ENCODE measurements at places on chromosomes 7 and 10. TPM values are rescaled to one million over a fixed set of nuclear protein-coding genes. Genes with fewer than 3 reads are reported as not detected.

GPR85 gene
- not detected for polyA plus RNA-seq

GDF2 gene
- not detected for polyA plus RNA-seq

TCERG1L gene
- polyA plus RNA-seq: not detected

NFE2L3 gene
- polyA plus RNA-seq: 10.6 TPM

CDHR1 gene
- not detected for polyA plus RNA-seq

LRMDA gene
- 39.8 TPM for polyA plus RNA-seq

OR2A1 gene
- not detected for polyA plus RNA-seq

NUDT13 gene
- 0.69 TPM for polyA plus RNA-seq

VSTM4 gene
- not detected for polyA plus RNA-seq

CNNM1 gene
- polyA plus RNA-seq: not detected

NEUROG3 gene
- polyA plus RNA-seq: not detected

ADAMTS14 gene
- polyA plus RNA-seq: not detected

TWIST1 gene
- not detected for polyA plus RNA-seq

C7orf57 gene
- not detected for polyA plus RNA-seq

NHLRC2 gene
- polyA plus RNA-seq: 5.3 TPM

ZNF518A gene
- polyA plus RNA-seq: 15.8 TPM

IDI2 gene
- polyA plus RNA-seq: not detected

DYNC1I1 gene
- not detected for polyA plus RNA-seq

PYROXD2 gene
- polyA plus RNA-seq: 9.5 TPM

ANKRD1 gene
- not detected for polyA plus RNA-seq

LMOD2 gene
- polyA plus RNA-seq: not detected

SUN3 gene
- polyA plus RNA-seq: not detected

TFEC gene
- polyA plus RNA-seq: 17.4 TPM

ASAH2B gene
- not detected for polyA plus RNA-seq

TSPAN12 gene
- not detected for polyA plus RNA-seq

ADARB2 gene
- not detected for polyA plus RNA-seq

DRGX gene
- polyA plus RNA-seq: not detected

GIMAP8 gene
- 12.0 TPM for polyA plus RNA-seq

CYP17A1 gene
- not detected for polyA plus RNA-seq

IL2RA gene
- not detected for polyA plus RNA-seq

LMBR1 gene
- 24.4 TPM for polyA plus RNA-seq

MACC1 gene
- polyA plus RNA-seq: not detected

HMX3 gene
- polyA plus RNA-seq: not detected

PLXNA4 gene
- not detected for polyA plus RNA-seq

ADAP1 gene
- polyA plus RNA-seq: 72.2 TPM

LRGUK gene
- polyA plus RNA-seq: 0.05 TPM

MYOZ1 gene
- not detected for polyA plus RNA-seq

ZNF467 gene
- polyA plus RNA-seq: 43.4 TPM

CNNM2 gene
- 1.6 TPM for polyA plus RNA-seq

FAM25A gene
- polyA plus RNA-seq: not detected

ZNHIT1 gene
- 109 TPM for polyA plus RNA-seq

CPA4 gene
- not detected for polyA plus RNA-seq

EEPD1 gene
- 12.6 TPM for polyA plus RNA-seq

C7orf33 gene
- not detected for polyA plus RNA-seq

ATRNL1 gene
- not detected for polyA plus RNA-seq
